Head of caudate nucleus (tissue), 42 donors: ENCODE measurements at places on chromosomes 5 and 9.

DNA sequence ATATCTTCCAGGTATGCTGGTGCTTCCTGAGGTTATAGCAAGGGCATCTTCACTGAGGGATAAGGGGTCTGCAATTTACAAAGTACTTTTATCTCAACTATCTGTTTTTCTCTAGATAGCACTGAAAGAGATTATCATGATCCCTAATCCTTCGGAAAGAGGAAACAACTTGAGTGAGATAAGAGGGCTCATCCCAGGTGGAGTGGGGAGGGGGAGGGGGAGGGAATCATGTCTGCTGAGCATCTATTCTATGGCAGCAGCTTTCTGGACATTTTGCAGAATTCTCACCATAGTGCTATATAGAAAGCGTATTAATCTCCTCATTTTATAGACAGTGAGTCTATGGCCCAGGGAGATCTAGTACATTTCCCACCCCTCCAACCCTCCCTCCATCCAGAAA lies 5.9 kb downstream of the TNFSF15 start:
- DNase-seq = no peak

- DNase-seq = no peak
These were observed 53.0 kb downstream of the NIM1K start for GRCh38 chr5:43244823-43245565.

- DNase-seq = peak; percentile 92
These were observed 706.4 kb downstream of the SEMA5A start for GRCh38 chr5:8839361-8840055.

GRCh38 chr5:72109625-72110024 lies 2.4 kb downstream of the MAP1B start:
- DNase-seq = peak; percentile 60

DNA sequence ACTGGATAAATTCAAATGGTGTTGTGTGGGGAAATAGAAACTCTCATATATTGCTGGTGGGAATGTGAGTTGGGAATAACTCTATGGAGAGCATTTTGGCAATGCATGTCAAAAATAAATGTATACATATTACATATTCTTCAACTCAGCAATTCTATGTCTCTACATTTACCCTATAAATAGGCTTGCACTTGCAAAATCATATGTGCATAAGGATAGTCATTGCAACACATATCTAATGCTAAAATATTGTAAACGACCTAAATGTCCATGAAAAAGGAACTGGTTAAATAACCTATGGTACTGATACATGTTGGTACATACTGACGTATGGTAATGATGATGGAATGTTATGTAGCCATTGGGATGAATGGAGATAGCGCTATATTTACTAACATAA lies 94.5 kb upstream of the CHD1 start:
- no peak for DNase-seq

GRCh38 chr5:113378959-113379541 lies 55.7 kb downstream of the TSSK1B start:
- peak; percentile 73 for DNase-seq

- DNase-seq = no peak
These were observed 8.6 kb downstream of the KLHL9 start for GRCh38 chr9:21326526-21327139.

DNA sequence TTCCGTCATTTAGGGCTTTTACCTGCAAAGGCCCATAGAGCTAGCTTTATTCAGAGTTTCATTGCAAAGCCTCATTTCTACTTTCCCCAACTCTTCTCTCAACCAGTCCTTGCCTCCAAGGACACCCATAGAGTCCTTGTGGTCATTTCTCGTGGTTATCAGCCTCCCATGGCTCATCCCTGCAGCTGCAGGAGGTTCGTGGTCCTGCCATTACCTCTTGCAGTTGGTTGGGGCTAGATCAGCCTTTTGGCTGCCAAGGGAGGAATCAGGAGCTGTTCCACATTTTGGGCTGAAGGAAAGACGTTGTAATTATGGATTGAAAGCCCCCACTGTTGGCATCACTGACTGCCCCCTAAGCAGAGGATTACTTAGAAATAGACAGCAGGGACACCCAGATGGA lies 231.0 kb downstream of the MAN2A1 start:
- no peak for DNase-seq
